NCI-H2227 treated with DMSO at 0.1 percent for 48 hours (cell line): ENCODE measurements at places on chromosomes 1 and 21.

DNA sequence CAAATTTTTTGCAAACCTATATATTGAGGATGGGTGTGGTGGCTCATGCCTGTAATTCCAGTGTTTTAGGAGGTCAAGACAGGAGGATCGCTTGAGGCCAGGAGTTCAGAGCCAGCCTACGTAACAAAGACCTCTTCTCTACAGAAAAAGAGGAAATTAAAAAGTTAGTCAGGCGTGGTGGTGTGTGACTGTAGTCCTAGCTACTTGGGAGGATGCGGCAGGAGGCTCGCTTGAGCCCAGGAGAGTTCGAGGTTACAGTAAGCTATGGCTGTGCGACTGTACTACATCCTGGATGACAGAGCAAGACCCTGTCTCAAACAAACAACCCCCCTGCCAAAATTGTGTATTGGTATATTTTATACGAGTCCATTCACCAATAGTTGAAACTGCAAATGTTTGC lies 589.7 kb downstream of the DPYD start:
- no peak for DNase-seq

DNA sequence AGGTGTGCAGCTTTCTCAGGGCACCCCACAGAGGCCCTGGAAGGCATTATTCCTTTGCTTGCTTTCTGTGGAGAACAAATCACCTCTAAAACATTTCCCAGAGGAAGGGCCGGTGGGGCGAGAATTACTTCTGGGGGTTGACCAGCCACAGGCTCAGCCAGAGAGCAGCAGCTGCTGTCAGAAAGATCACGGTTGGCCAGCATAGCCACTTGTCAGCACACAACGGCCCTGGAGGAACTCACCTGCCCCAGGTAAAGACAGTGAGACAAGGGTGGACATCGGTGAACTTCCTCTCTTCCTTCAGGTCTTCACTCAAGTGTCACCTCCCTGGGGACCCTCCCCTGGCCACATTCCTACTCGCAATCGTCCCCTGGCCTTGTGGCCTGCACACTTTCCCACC lies 69.5 kb upstream of the CLDN14 start:
- DNase-seq, result no peak

DNA sequence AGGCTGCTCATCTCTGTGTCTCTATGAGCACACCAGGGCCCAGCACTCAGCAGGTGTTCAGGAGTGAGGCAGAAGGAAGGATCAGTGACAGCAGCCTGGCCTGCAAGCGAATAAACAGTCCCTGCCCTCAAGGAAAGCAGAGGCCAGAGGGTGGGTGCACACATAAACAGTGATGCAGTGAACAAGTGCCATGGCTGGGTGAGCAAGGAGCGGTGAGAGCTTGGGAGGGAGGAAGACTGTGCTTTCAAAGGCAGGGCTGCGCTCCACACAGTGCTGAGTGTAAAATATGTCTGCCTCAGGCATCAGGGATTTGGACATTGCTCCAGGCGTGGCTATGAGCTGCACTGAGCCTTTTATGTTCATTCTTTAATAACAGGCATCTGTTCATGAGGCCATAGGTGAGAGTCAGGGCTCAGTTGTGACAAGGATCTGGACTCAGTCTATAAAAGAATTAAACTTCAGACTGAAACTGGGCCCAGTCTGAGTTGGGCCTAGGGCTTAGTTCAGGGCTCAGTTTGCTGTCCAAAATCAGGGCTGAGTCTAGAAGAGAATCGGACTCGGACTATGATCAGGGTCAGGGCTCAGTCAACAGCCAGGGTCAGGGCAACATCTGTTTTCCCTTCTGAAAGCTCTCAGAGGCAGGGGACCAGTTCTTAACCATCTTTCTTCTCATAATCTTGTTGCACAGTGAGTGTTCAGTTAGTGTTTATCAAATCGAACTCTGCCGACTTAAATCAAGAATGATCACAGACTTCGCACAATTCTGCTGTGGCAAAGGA lies 213.7 kb downstream of the FOXD2 start:
- DNase-seq, result no peak

- no peak for DNase-seq
Observed at GRCh38 chr21:36695671-36696389, 3.1 kb upstream of the SIM2 start.

- DNase-seq, result no peak
Observed at GRCh38 chr1:165843304-165843703, 15.9 kb downstream of the UCK2 start.

- DNase-seq, result no peak
Observed at GRCh38 chr1:183283286-183283685, 97.2 kb downstream of the LAMC2 start.

DNA sequence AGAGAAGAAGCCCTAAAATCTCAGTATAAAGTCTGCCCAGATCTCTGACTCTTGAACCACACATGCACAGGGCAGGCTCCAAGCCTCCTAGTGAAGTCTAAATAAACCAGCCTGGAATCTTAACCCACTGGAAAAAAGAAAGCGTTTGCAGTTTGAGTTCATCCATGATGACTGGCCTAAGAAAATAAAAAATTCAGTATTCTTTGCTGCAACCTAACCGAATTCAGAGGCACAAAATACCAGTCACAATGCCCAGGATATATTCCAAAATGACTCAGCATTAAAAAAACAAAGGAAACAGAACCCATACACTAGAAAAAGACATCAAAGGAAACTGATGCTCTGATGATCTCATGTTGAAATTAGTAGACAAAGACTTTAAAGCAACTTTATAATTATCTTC lies 269.2 kb downstream of the SDCCAG8 start:
- DNase-seq, result no peak

- DNase-seq, result no peak
Observed at GRCh38 chr1:238001818-238002217, 111.1 kb upstream of the ZP4 start.

DNA sequence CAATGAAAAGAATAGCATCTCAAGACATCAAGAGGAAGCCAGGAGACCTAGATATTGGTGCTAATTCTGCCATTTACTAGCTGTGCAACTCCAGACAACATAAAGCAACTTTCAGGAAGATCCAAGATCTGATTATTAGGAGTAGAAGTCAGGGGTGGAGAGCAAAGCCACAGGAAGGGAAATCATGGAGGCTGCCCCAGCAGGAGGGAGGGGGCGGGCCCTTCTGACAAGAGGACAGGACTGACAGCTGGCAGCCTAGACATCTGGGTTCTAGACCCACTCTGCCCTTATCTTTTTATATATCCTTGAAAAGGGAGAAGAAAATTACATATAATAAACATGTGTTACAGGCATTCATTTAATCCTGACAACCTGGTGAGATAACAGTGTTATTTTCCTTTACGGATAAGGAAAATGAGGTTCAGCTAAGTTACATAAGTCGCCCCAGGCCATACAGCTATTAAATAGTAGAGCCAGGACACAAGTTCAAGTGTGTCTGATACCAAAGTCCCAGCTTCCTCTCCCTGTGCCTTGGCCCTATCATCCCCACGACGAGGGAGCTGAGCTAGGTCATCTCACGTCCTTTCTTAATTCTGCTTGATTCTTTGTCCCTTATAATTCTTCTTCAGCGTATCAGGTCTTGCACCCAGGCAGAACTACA lies 46.6 kb downstream of the ARHGEF11 start:
- no peak for DNase-seq

DNA sequence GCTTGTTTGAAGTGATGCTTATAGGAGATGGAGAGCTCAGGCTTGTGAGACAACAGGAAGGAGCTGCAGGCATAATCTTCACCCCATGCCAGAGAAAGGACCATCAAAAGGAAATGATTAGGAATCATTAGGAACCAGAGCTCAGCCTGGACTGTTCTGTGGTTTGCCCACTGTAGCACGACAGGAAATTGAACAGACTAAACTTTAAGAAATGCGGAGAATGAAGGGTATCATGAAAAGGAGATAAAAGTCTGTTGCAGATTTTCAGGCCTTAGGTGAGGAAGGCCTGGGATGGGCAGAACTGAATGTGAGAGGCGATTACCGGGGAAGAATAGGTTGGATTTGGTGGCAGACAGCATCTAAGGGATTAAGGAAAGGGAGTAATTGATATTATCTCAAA lies 292.0 kb upstream of the PLXNA2 start:
- DNase-seq, result no peak

- DNase-seq, result no peak
Observed at GRCh38 chr1:177145106-177146070, 19.1 kb downstream of the ASTN1 start.

- peak; percentile 58 for DNase-seq
Observed at GRCh38 chr1:32539584-32540571, 651 bp downstream of the ZBTB8A start.

DNA sequence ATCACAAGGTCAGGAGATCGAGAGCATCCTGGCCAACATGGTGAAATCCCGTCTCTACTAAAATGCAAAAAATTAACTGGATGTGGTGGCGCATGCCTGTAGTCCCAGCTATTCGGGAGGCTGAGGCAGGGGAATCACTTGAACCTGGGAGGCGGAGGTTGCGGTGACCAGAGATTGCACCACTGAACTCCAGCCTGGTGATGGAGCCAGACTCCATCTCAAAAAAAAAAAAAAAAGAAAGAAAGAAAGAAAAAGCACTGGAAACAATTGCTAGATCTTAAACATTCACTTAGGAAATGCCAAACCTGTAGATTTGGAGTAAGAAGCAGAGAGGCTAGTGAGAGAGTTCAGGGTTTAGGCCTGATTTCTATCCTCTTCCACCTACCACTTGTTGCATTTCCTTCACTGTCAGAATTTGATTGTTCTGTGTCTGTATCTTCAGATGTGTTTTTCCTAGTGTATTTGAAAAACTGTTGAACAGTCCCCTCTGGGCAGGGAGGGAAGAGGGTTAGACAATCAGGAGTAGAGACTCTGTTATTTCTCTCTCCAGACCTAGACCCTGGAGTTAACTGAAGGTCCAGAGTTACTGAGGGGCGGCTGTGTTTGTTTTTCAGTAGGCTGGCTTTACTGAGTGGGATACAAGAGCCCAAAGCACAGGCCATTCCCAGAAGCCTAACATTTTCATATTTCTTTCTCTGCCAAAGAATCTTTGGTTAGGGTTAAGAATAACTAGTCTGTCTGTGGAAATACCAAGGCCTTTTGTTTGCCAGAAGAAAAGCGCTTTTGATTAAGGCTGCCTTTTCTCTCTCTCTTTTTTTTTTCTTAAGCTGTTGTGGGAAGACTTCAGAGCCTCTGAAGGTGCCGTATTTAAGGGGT lies 31.1 kb upstream of the MACF1 start:
- no peak for DNase-seq

DNA sequence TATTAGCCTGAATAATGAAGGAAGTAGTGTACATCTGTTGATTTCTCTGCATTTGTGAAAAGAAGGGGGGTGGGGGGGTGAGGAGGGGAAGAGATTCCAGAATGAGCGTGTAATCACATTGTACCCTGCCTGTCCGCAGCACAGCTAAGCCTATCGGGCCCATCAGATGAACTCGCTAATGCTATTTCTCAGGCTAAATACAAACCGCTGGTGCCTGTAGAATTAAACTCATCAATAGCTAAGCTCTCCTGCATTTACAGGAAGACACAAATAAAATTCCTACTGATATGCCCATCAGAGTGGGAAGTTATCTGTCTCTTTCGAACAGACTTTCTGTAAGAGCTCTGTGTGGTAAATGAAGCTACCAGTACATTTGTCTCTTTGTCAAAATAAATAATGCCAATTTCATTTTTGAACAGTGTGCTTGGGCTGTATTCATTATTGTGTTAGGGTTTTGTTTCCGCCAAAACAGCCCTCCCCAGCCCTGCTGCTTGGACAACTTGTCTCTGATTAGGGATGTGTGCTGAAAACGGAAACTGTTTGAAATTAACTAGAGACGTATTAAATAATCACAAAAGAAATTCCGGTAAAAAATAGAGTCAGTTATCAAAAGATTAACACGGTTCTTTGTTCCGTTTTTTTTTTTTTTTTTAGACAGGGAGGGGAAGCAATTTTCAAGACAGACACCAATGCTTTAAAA lies 305.4 kb downstream of the TTLL7 start:
- DNase-seq, result no peak

DNA sequence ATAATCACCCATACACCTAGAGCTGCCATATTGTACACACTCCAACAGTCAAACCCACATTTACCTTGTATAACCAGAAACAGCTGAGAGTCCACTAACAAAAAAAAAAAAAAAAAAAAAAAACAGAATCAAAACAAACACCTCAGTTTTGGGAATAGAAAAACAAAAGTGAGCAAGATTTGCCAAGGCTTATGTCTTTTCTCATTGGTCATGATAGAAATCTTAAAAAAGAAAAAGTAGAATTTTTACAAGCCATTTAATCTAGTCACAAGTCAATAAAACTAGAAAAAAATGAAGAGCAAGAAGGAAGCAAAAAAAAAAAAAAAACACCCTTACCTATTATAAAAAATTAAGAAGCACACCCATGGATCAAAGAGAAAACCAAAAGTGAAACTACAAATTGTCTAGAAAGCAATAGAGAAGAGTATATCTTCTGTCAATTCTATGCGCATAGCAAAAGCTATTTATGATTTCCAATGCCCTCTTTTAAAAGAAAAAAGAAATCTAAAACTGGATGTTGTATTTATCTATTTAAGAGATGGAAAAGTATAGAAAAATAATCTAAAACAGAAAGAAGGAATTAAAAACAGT lies 113.2 kb upstream of the GALNT2 start:
- no peak for DNase-seq

- no peak for DNase-seq
Observed at GRCh38 chr21:42248241-42248640, 29.3 kb downstream of the ABCG1 start.

GRCh38 chr21:27225151-27225550 lies 258.3 kb upstream of the ADAMTS5 start:
- no peak for DNase-seq

DNA sequence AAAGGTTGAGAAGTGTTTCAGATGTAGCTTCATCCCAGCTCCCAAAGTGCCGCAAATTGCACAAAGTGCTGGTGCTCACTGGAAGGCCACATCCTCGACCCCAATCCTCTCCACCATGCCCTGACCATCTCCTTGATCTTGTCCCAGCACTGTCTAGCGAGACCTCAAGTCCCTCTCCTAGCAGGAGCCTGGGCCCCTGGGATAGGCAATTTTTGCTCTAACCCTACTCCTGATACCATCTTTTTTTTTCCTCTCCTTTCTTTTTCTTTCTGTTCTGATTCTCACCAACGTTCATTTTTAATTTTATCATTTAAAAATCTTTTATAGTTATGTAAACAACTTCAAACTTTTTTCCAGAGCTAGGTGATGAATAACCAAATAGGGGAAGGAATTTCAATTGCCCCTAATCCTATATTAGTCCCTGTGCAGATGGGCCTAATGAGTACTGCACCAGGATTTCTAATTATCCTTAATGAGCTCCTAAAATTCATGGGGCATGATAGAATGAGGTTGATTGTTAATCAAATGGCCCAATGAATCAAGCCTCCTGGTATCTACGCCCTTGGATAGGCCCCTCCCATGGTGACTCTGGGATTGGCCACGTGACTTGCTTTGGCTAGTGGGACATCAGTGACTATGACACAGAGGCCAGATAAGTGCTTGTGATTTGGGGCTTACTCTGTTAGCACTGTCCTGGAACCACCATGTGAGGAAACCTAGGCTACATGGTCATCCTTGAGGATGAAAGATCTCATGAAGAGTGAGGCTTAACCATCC lies 41.5 kb upstream of the TENT5B start:
- DNase-seq, result no peak
